ENCODE measurements at places on chromosomes 1 and 21.

DNA sequence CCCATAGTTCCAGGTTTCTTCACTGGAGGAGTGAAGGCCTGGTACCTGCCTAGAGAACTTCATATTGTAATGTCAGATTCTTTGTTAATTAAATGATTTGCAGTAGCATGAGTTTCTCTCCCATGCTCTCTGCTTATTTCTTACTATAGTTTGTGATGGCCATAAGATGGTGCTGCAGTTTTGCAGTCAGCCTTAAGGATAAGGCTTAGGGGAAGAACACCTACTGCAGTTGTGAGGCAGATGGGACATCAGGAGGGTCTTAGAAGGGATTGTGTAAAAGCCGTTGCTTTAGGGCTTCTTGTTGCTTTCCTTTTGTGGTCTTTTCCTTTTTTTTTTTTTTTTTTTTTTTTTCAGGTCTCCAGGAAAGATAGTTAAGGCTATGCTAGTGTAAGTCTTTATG is 61.8 kb downstream of the MACF1 start:
- no peak for DNase-seq

GRCh38 chr1:207918011-207918410 is 7.1 kb upstream of the CD34 start:
- no peak for DNase-seq

DNA sequence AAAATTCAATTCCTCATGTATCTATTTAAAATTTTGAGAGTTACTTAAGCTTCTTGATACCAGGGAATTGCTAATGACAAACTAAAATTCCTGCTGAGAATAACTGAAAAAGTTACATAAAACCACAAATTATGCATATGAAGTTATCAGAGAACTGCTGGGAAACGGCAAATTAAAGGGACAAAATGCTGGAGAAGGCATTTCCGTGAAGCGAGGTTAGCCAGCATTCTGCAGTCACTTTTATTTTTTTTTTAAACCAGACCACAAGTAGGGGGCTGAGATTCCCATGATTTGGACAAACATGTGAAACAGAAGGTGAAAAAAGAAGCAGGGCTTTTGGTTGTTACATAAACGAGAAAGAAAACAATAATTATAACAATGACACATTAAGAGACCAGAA is 737.6 kb upstream of the CHRM3 start:
- no peak for DNase-seq

DNA sequence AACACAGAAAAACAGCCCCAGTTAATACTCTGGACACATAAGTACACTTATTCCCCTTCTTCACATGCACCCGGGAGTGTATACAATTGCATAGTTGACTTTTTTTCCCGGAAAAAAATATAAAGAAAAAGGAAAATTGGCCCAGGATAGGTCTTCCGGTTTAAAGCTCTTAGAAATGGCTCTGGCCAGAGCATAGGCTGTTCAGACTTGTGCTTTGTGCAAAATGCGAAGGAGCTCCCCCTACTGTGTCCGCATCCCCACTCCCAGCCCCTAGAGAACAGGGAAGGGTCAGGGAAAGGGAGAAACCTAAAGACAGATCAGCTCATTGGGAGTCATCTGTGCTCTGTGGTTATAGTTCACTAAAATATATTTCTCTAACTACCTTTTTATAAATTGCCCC is 5.5 kb upstream of the MTMR11 start:
- DNase-seq = no peak

DNA sequence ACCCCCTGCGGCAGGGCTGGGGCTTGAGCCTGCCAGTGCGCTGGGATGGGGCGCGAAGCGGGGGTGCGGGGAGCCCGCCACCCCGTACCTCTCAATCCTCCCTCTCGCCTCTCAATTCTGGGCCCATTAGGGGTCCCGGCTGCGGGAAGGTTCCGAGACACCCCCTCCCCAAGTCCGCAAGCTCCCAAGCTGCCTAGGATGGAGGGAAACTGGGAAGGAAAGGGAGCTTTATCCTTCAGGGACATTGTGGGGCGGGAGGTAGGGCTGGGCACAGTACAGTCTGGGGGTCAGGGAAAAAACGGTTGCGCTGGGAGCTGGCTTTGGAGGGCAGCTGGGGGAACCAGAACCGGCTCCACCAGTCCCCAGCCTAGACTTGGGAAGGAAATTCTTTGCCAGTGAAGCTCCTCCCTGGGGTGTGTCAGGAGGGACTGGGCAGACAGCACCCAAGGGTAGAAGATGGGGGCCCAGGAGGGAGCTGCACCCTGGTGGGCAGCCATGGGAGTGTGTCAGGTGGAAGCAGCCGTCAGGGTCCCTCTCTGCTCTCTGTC is 904 bp downstream of the GJB3 start:
- no peak for DNase-seq

GRCh38 chr21:40299451-40299850 is 432.2 kb downstream of the PCP4 start:
- no peak for DNase-seq

DNA sequence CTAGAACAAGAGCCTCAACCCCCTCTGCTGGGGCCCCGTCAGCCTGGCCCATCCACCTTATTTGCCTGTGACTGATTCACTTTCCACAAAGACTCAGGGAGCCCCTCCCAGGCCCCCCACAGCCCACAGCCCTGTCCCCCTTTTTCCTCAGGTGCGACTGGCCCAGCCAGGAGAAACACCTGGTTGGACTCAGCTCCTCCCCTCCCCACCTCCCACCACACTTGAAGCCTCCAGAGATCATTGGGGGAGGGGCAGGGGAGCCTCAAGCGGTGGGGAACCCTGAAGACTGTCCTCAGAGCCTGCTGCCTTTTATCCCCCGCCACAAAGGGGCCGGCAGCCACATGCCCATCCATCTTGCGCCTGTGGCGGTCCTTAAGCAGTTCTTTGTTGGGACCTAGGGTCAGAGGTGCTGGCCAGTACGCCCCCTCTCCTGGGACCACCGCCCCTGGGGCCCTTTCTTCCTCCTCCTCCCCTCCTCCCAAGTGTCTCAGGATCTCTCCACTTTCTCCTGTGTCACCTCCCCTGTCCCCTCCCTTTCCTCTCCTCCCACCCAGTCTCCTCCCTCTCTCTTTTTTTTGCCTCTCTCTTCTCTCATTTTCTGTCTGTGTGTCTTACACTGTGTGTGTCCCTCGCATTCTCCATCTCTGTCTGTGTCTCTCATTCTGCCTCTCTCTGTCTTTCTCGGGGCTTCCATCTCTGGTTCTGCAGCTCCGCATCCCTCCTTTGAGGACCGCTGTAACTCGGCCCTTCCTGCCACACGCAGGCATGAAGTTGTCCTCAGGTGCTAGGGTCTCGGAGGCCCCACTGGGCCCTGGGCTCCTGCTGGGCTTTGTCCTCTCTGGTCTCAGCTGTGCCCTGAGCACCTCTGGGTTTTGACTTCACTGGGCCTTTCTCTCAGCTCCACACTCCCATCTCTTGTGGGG is 12.2 kb downstream of the CRABP2 start:
- DNase-seq = no peak

GRCh38 chr1:201656311-201657032 is 117.5 kb downstream of the NAV1 start:
- DNase-seq = no peak

DNA sequence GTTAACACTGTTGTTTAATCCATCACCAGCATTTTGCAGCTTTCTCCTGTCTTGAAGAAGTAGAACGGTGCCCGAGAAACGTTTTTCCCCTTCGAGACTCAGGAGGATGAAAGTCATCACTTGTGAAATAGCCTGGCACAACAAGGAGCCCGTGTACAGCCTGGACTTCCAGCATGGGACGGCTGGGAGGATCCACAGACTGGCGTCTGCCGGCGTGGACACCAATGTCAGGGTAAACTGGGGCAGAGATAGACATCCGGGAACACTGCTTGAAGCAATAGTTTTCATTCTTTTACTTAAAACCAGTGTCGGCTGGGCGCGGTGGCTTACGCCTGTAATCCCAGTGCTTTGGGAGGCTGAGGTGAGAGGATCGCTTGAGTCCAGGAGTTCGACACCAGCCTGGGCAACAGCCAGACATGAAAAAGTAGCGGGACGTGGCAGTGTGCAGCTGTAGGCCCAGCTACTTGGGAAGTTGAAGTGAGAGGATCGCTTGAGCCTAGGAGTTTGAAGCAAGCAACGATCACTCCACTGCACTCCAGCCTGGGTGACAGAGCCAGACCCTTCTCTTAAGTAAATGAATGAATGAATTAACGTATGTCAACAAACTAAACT is 945 bp downstream of the CHAF1B start:
- no peak for DNase-seq

DNA sequence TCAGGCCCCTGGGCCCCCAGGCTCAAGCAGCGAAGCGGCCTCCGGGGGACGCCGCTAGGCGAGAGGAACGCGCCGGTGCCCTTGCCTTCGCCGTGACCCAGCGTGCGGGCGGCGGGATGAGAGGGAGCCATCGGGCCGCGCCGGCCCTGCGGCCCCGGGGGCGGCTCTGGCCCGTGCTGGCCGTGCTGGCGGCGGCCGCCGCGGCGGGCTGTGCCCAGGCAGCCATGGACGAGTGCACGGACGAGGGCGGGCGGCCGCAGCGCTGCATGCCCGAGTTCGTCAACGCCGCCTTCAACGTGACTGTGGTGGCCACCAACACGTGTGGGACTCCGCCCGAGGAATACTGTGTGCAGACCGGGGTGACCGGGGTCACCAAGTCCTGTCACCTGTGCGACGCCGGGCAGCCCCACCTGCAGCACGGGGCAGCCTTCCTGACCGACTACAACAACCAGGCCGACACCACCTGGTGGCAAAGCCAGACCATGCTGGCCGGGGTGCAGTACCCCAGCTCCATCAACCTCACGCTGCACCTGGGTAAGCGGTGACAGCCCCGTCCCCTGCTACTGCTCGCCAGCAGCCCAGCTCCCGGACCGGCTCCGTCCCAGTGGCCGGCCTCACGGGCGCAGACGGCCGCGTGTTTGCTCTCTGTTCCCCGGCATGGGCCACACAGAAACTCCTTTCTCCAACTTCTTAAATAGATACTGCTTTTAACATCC is 539 bp downstream of the LAMC1 start:
- no peak for DNase-seq

DNA sequence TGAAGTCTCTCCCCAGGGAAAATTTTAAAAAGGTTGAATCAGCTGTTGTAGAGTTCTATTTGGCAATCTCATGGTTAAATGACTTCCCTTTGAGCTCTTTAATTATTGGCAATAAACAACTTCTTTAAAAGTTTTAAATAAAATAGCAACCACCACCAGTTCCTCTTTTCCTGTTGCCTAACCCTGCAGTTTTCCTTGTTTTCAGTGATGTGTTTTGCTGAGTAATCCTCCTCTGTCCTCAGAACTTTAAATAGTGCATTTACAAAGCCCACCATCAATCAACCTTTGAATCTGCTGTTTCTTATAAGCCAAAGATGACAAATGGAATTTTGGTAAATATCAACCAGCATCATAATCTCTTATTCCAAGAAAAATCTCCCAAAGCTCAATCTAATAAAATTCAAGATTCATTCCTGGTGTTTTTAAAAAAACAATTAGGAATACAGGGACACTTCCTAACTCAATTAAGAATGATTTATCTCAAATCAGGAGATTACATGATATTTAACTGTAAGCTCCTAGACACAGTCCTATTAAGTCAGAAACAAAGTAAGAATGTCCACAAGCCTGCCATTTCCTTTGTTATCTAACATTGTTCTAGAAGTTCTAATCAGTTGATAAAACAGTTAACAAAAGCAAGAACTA is 14.8 kb downstream of the AVPR1B start:
- no peak for DNase-seq

- DNase-seq = no peak
Measured at GRCh38 chr1:174405219-174405618, 42.5 kb upstream of the GPR52 start.

- no peak for DNase-seq
Measured at GRCh38 chr21:38297194-38297631, 40.4 kb downstream of the KCNJ15 start.

DNA sequence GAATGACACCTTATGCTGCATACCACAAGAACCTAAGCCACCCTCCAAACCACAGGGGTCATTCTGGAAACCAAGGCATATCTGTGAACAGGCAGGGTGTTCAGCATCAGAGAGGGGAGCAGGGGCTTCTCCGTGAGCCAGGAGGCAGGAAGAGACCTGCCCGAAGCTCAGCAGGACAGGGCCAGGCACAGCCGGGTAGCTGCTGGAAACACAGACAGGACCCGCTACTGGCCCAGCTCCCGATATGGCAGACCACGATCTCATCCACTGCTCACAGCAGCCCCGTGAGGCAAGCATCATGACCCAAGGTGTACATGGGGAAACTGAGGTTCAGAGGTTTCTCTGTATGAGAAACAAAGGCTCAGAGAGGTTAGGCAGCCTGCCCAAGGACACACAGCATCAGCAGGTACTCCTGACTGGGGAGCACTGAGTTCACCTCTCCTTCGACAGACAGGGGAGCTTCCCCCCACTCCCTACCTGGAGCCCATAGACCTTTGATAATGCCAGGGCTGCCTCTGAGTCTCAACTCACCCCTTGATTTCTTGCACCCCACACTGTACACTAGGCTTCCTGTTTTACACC is 317.7 kb downstream of the MATN1 start:
- no peak for DNase-seq

- DNase-seq = no peak
Measured at GRCh38 chr1:9787702-9788101, 36.1 kb downstream of the CLSTN1 start.

DNA sequence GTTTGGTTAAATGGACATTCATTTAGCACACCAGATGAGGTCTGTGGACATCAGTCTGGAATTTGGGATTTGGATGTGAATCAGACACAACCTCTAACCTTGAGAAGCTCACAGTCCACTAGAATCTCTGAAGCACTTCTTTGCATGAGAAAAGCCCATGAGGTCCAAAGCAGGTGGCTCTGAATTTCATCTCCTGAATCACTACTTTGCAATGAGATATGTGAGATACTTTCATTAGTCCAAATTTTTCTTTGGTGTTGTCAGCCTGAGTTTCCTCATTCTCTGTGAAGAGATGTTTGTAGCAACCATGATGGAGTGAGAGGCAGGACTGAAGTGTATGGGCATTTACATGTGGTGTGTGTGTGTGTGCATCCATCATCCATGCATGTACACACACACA is 16.5 kb upstream of the LCE2D start:
- no peak for DNase-seq

DNA sequence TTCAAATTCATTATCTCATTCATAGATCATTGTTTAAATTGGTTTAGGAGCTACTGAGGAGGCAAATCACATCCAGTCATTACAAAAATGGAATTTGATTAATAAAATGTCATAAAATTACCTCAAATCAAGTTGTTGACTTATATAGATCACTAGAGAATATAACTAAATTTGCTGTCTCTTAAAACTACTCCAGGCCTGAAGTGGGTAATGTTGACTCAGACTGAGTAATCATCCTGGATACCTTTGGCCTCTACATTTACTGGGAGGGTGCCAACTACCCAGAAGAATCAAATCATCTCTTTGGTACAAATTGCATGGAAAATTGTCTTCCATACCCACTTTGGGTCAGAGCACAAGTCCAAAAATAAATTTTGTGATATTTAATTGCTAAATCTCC is 191.2 kb upstream of the GREM2 start:
- DNase-seq = no peak

- no peak for DNase-seq
Measured at GRCh38 chr1:184752656-184753055, 2.0 kb downstream of the EDEM3 start.

- DNase-seq = no peak
Measured at GRCh38 chr1:210499956-210500355, 171.3 kb downstream of the HHAT start.

GRCh38 chr1:230270185-230270558 is 156.0 kb downstream of the PGBD5 start:
- no peak for DNase-seq
